ENCODE measurements at places on chromosomes 7 and 10.

- DNase-seq: no peak
Observed at GRCh38 chr10:83961620-83962019, 177.7 kb upstream of the GHITM start.

GRCh38 chr10:34405611-34406462 lies 409.3 kb downstream of the PARD3 start:
- DNase-seq: no peak

GRCh38 chr7:103348959-103349358 lies 1.5 kb downstream of the PSMC2 start:
- DNase-seq: no peak

GRCh38 chr10:36157486-36157885 lies 515.4 kb upstream of the FZD8 start:
- no peak for DNase-seq

GRCh38 chr10:26517141-26517867 lies 79.2 kb downstream of the APBB1IP start:
- no peak for DNase-seq

Measured in activated CD4-positive, alpha-beta T cell treated with anti-CD3 and anti-CD28 coated beads, Interleukin-2, Interleukin-4, amounts not matched to agents 100 ng/mL and 50 ng/mL, durations not matched to agents 16 hours and 8 hours (primary cell).